Daoy (cell line): ENCODE measurements at places on chromosomes 16 and 17. TPM values are rescaled to one million over a fixed set of nuclear protein-coding genes. Genes with fewer than 3 reads are reported as not detected.
A peak's percentile ranks its signal among the peaks of the same experiment; 100 is the strongest.

GRCh38 chr16:88839745-88840599 lies 16.8 kb downstream of the GALNS start:
- no peak for DNase-seq

DNA sequence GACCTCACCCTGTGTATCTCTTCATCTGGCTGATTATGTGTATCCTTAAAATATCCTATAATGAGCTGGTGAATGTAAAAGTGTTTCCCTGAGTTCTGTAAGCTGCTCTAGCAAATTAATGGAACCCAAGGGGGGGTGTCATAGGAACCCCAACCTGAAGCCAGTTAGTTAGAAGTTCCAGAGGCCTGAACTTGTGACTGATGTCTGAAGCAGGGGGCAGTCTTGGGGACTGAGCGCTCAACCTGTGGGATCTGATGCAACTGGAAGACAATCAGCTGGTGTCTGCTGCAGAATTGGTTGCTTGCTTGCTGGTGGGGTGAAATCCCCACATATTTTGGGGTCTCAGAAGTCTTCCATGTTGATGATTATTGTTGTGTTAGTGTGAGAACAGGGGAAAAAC lies 75.7 kb upstream of the NKD1 start:
- no peak for DNase-seq

DNA sequence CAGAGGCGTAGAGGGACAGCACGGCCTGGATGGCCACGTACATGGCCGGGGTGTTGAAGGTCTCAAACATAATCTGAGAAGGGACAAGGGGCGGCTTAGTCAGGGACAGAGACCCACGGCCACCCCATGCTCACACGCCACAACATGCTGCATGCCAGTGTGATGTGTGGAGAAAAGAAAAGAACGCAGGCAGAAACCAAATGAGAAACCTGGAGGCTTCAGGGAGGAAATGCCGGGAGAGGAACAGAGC lies 1.1 kb downstream of the ACTG1 start:
- no peak for DNase-seq

The RNU2-1 gene
- not detected in 2 replicates for total RNA-seq

GRCh38 chr16:1374418-1375297 lies 22.9 kb downstream of the GNPTG start:
- no peak for DNase-seq

The KRTAP4-3 gene
- total RNA-seq: not detected in 2 replicates

The WNK4 gene
- 1.7 and 2.1 TPM in 2 replicates for total RNA-seq

GRCh38 chr17:29449865-29450671 lies 59.9 kb downstream of the TAOK1 start:
- no peak for DNase-seq

- peak; percentile 76 for DNase-seq
Measured at GRCh38 chr16:20910781-20911321, 10.3 kb downstream of the LYRM1 start.

DNA sequence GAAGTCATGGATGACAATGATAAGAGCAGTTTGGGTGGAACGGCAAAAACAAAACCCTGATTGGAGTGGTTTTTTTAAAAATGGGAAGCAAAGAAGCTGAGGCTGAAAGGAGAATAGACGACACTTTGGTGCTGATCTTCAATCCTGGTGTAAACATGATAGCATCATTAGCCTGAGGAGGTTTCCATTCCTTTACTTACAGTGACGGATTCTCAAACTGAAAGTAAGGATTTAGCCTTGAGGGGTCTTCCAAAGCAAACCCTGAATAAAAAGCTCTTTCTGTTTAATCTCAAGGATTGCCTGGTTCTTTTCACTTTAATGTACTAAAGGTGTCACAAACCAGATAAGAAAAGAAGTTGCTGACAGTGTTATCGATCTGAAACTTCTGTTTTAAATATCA lies 69.3 kb downstream of the KCNJ2 start:
- no peak for DNase-seq

DNA sequence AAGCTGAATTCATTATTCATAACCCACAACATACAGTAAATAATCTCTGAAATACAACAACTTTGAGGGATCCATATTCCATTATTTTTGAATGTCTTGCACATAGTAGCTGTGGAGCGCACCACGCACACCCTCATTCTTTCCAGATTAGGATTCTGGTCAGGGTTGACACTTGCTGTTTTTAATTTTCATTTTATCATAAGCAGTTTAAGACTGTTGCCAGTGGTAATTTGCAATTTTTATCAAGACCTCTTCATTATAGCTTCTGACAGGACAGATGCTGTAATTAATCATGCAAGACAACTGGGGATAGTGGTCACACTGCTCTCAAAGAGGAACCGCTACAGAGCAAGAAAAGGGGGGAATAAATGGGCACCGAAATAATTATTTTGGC lies 109.7 kb downstream of the TOX3 start:
- DNase-seq: no peak

- peak; percentile 91 for DNase-seq
Measured at GRCh38 chr16:86975445-86975844, 341.7 kb downstream of the C16orf95 start.

DNA sequence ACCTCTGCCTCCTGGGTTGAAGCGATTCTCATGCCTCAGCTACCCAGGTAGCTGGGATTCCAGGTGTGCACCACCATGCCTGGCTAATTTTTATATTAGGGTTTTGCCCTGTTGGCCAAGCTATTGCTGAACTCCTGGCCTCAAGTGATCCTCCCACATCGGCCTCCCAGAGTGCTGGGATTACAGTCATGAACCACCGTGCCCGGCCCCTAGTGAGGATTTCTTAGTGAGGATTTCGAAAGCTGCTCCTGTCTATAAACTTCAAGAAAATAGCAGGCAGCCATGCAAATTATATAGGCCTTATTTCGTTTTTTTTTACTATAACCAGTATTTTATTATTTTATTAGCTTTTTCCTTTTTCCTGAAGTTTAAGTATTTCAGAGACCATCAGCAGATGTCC lies 41.6 kb downstream of the EPN2 start:
- DNase-seq: no peak

- no peak for DNase-seq
Measured at GRCh38 chr16:83994703-83995102, 26.7 kb downstream of the NECAB2 start.

- no peak for DNase-seq
Measured at GRCh38 chr17:19760746-19761145, 12.6 kb upstream of the ALDH3A1 start.

GRCh38 chr17:9513266-9513665 lies 62.4 kb downstream of the STX8 start:
- no peak for DNase-seq

DNA sequence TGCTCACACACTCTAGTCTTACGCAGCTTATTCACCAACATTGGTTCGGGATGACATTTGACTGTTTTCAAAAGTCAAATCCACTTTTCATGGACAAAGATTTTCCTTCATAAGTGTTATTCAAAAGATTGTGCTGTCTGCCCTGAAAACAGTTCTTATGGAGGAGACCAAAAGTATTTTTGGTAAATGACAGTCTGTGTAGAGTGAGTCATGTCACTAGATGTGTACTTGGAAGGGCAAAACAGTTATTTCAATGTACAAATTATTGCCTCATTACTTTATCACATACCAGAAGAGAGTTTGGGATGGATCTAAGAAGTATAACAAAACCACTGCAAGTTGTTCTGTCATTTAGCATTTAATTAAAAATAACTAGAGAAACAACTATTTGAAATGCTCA lies 265.6 kb downstream of the CDH13 start:
- no peak for DNase-seq

The HSD17B1 gene
- under 0.01 and 0.09 TPM in 2 replicates for total RNA-seq

GRCh38 chr16:11783319-11784037 lies 13.6 kb downstream of the ZC3H7A start:
- no peak for DNase-seq

DNA sequence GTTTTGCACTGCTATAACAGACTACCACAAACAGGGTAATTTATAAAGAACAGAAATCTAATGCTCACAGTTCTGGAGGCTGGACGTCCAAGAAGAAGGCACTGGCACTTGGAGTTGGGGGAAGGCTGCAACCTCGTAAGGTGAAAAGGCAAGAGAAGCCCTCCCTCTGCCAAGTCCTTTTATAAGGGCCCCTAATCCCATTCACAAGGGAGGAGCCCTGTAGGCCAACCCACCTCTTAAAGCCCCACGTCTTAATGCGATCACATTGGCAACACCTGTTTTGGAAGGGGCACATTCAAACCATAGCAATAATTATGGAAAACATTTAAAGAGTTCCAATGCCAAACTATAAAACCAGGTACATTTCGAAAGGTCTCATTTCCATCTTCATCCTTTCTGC lies 5.2 kb downstream of the PKD1L3 start:
- no peak for DNase-seq

DNA sequence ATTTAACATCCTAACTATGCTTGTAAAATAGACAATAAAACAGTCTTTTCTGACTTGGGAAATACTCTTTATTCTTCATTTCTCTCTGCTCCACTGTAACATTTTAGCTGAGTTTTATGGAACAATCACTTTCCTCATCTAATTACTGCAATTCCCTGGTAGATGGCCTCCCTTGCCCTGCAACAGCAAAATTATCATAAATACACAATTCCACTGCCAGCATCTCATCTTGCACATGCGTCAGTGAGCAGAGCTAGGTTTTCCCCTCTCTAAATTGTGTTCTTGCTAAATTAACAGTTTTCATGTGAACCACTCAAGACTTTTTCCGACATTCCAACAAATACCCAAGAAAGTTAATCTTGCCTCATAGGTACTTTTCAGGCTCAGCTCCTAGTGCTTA lies 920.9 kb upstream of the GOT2 start:
- no peak for DNase-seq

The DOC2B gene
- 3.7 and 8.5 TPM in 2 replicates for total RNA-seq

DNA sequence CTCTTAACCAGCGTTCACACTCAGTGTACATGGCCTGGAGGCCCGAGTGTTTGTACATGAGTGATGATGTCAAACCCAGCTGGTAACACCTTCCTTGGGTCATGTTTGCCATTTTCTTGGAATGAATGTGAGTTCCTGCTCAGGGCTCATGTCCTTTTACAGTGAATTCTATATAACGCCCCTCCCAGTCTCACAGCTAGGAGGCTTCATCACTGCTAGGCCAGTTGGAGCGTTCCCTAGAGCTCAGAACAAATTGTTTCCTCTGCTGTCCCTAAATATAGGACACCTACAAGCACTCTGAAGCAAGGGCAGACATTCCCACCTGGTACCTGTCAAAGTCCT lies 5.5 kb downstream of the TIMM22 start:
- no peak for DNase-seq

The CENPN gene
- total RNA-seq: 103 and 130 TPM in 2 replicates

- no peak for DNase-seq
Measured at GRCh38 chr17:60398227-60398959, 6.5 kb upstream of the USP32 start.

DNA sequence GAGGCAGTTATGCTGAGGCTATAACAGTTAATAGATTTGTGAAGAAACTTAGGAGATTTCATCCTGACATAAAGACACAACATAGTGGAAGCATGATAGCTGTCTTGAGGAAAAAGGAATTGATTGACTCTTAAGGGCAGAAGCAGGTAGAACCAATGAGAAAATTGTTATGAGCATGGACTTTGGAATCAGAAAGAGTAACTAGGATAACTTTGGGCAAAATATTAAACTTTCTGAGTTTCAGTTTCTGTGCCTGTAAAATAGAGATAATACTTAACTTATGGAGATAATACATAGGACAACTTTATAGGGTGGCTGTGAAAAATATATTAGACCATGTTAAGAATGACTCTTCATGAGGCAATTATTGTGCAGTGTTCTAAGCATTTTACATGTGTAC lies 696.5 kb downstream of the CDH11 start:
- DNase-seq: no peak

The SBK1 gene
- total RNA-seq: under 0.01 and 0.68 TPM in 2 replicates

DNA sequence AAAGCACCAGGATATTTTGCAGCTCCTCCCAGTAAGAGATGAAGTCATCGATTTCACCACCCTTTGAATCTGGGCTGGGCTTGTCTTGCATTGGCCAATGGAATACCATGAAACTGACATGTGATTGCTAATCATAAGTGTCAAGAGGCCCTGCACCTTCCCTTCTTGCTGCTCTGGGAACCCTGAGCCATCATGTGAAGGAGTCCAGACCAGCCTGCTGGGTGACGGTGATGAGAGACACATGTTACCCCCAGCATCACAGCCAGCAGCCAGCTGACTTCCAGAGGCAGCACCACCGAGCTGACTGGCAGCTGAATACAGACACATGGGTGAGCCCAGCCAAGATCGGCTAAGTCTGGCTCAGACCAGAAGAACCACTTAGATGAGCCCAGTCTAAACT lies 43.6 kb upstream of the CACNG4 start:
- DNase-seq: no peak

DNA sequence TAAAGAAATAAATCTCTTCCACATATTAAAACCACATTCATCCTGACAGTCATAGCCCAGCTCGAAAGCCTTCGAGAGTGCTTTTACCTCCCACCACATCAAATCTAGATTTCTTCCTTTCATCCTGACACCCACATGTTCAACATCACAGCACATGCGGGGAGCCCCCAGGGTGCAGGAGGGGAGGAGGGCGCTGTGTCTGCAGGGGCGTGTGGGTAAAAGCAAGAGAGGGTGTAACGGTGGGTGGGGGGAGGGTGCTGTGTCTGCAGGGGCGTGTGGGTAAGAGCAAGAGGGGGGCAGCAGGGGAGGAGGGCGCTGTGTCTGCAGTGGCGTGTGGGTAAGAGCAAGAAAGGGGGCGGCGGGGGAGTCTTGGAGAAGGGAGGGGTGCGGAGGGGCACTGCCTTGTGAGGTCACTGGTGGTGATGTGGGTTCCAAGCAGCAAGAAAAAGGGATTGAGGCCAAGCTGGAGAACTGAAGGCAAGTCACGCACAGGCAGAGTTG lies 34.7 kb downstream of the ADCY9 start:
- DNase-seq: no peak

GRCh38 chr16:64627781-64628180 lies 494.1 kb downstream of the CDH11 start:
- peak; percentile 49 for DNase-seq

DNA sequence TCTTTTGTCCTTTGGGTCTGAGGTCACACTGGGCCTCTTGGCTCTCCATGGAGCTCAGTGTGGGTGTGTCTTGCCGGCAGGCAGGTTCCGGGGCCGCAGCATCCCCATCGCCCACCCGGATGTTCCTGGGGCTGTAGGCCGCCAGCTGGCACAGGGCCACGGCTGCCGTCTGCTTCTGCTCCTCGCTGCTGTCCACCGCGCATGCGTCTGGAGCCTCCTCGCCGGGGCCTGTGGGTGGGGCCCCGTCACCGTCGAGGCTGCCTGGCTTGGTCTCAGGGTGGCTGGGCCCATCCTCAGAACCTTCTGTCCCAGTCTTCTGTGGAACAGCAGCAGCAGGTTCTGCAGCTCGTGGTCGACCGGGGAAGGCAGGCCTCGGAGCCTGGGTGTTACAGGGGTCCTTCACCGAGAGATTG lies 9.6 kb downstream of the ZNF750 start:
- no peak for DNase-seq

The HMOX2 gene
- total RNA-seq: 38.6 and 41.3 TPM in 2 replicates

GRCh38 chr16:53792161-53792951 lies 88.4 kb downstream of the FTO start:
- no peak for DNase-seq

GRCh38 chr17:19986941-19987861 lies 9.6 kb upstream of the AKAP10 start:
- no peak for DNase-seq

- peak; percentile 72 for DNase-seq
Measured at GRCh38 chr17:81254955-81255717, 16.0 kb downstream of the NDUFAF8 start.
